Caco-2 (cell line): ENCODE measurements at places on chromosomes 12 and 14. TPM values are rescaled to one million over a fixed set of nuclear protein-coding genes. Genes with fewer than 3 reads are reported as not detected.

DNA sequence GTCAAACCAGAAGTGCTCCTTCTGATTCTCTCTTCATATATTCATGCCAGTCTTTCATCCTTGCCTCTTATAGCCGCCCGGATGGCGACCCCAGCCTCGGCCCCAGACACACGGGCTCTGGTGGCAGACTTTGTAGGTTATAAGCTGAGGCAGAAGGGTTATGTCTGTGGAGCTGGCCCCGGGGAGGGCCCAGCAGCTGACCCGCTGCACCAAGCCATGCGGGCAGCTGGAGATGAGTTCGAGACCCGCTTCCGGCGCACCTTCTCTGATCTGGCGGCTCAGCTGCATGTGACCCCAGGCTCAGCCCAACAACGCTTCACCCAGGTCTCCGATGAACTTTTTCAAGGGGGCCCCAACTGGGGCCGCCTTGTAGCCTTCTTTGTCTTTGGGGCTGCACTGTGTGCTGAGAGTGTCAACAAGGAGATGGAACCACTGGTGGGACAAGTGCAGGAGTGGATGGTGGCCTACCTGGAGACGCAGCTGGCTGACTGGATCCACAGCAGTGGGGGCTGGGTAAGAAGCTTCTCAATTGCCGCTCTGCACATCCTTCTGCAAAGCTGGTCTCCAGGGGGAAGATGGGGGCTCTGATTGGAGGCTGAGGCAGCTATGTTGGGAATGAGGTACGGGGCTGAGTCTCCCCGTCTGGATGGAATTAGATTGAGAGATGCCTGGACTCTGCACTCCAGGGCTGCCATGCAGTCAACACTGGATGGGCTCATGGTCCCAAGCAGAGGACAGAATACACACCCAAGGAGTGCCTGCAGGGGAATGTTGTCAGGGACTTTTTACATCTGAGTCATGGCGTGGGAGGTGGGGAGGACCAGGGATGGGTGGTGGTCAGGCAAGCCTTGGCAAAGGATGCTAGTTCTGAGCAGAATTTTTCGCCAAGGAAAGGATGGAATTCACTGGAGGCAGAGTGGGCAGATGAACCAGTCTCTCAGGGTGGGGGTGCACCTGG lies 1.3 kb downstream of the BCL2L2 start:
- no peak for DNase-seq

The CLEC4D gene
- not detected in 2 replicates for total RNA-seq

- no peak for DNase-seq
These were observed 397.1 kb upstream of the DCN start for GRCh38 chr12:91579516-91580263.

The CELA1 gene
- total RNA-seq = not detected in 2 replicates

The ST8SIA1 gene
- not detected in 2 replicates for total RNA-seq

The C12orf54 gene
- not detected in 2 replicates for total RNA-seq

DNA sequence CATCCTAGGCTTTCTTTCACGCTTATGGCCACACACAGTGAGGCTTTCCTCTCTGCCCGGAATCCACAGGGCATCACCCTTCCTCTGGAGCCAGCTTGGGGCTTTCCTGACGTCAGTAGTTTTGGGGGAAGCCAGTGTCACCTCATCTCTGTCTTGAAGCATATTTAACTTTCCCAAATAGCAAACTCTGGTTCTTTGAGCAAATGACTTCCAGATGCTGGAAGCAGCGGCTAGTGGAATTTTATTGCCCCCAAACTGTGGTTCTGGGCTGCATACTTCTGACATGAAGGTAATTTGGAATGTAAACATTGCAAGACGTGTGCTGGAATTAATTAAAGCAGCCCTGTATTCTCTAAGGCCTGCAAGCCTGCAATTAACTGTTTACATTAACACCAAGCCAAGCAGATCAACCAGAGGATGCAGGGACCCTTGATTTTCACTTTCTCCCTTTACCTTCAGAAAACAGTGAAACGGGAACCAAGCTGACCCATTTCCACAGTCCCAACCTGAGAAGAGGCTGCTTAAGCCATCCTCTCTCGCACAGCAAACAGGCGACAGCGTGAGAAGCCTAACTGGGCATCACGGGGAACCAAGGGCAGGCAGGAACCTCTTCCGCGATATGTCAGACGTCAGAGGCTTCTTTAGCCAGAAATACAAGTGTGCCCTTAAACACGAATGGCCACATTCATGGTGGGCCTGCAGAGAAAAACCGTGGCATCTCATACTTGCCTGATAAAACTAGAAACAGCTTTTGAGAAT lies 258.4 kb downstream of the CACNA1C start:
- no peak for DNase-seq

GRCh38 chr14:104527857-104528459 lies 51.6 kb upstream of the C14orf180 start:
- DNase-seq = no peak

DNA sequence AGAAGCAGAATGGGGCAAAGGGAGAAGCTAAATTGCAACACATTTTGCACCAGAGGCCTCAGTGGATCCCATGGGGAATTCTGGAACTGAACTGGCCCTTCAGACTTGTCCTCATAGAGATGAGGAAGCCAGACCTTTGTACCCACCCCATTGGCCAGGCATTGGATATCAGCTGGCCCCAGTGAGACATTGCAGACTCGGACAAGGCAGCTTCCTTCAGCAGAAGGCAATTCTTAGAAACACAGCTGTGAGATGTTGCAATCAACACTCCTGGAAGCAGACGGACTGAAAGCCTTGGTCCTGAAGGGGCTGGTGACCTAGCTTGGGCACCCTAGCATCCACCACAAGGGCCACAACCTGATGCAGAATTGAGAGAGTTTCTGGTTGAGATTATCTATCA lies 218.1 kb downstream of the MSRB3 start:
- no peak for DNase-seq
